Right atrium auricular region (tissue), 2 donors: ENCODE measurements at places on chromosomes 12 and 14. TPM values are rescaled to one million over a fixed set of nuclear protein-coding genes. Genes with fewer than 3 reads are reported as not detected.

The PLEKHG7 gene
- total RNA-seq = not detected

The CCDC196 gene
- not detected for total RNA-seq

The RDH5 gene
- 22.4 TPM for total RNA-seq

The DPY19L2 gene
- 27.7 TPM for total RNA-seq

The TOX4 gene
- total RNA-seq = 40.2 TPM

- peak overlapping the region; percentile 21 for H3K4me3 ChIP-seq
- no peaks in the 10 kb centered on the region for H3K27me3 ChIP-seq
- no peaks in the 10 kb centered on the region for H3K36me3 ChIP-seq
- DNase-seq = no peak
- H3K27ac ChIP-seq = peak overlapping the region; percentile 77
Observed at GRCh38 chr12:93060666-93061472, 131.8 kb upstream of the EEA1 start.

- no peak overlapping the region for H3K27ac ChIP-seq
- no peaks in the 10 kb centered on the region for H3K36me3 ChIP-seq
- peaks cover 19% of the 10 kb centered on the region for H3K27me3 ChIP-seq
- H3K4me1 ChIP-seq = no peaks in the 10 kb centered on the region
Observed at GRCh38 chr12:114733919-114734318, 49.9 kb upstream of the TBX3 start.

GRCh38 chr12:106291342-106291741 is 11.2 kb upstream of the TCP11L2 start:
- H3K27ac ChIP-seq = no peak overlapping the region
- no peak for DNase-seq
- no peaks in the 10 kb centered on the region for H3K36me3 ChIP-seq
- H3K4me1 ChIP-seq = no peaks in the 10 kb centered on the region

GRCh38 chr14:92310776-92311375 is 12.1 kb upstream of the SLC24A4 start:
- H3K4me3 ChIP-seq = no peak overlapping the region
- no peaks in the 10 kb centered on the region for H3K27me3 ChIP-seq
- no peaks in the 10 kb centered on the region for H3K36me3 ChIP-seq

- H3K27ac ChIP-seq = no peak overlapping the region
- no peaks in the 10 kb centered on the region for H3K36me3 ChIP-seq
- no peak for DNase-seq
- H3K4me3 ChIP-seq = no peak overlapping the region
- no peaks in the 10 kb centered on the region for H3K27me3 ChIP-seq
- H3K4me1 ChIP-seq = no peaks in the 10 kb centered on the region
Observed at GRCh38 chr12:252636-253035, 10.0 kb downstream of the SLC6A13 start.

GRCh38 chr14:54356172-54356571 is 40.6 kb upstream of the CDKN3 start:
- no peaks in the 10 kb centered on the region for H3K4me1 ChIP-seq
- no peaks in the 10 kb centered on the region for H3K36me3 ChIP-seq
- no peak for DNase-seq
- no peak overlapping the region for H3K4me3 ChIP-seq
- no peak overlapping the region for H3K27ac ChIP-seq

- DNase-seq = no peak
- H3K27me3 ChIP-seq = no peaks in the 10 kb centered on the region
- peak overlapping the region; percentile 42 for H3K27ac ChIP-seq
Observed at GRCh38 chr14:20477211-20477876, 8.1 kb downstream of the PNP start.

DNA sequence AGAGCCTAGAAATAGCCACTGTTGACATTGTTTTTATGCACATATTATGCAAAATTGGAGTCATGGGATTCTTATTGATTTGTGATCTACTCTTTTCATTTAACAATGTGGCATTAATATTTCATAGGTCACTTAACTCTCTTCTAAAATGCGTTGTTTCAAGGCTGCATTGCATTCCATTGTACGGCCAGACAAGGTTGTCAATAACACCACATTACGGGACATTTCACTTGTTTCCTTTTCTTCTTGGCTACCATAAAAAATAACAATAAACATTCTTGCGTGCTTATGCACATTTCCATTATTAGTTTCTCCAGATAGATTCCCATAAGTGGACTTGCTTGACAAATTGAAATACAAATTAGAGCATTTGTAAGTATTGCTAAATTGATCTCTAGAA is 120.8 kb upstream of the TMCC3 start:
- no peak for DNase-seq
- H3K27ac ChIP-seq = no peak overlapping the region
- no peaks in the 10 kb centered on the region for H3K36me3 ChIP-seq
- H3K27me3 ChIP-seq = no peaks in the 10 kb centered on the region

DNA sequence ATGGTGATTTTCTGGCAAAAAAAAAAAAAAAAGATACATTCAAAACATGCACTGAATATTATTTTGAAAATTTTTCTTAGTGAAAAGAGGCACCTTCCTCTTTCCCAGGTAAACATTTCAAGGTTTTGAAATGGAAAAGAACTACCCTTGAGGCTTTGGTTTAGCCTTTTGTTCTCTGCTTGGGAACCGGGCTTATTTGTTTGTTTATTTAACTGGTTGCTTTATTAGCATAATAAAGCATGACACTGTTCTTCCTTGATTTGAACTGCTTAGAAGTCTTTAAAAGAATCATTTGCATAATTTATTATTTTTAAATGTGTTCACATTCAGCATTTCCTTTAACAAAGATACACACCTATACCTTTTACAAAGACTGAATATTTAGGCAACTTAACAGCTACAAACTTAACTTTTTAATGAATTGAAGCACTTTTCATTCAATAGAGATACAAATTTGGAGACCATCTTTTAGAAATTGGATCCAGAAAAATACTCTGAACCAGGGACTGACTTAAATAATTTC is 174.5 kb downstream of the FBXL14 start:
- H3K27me3 ChIP-seq = no peaks in the 10 kb centered on the region
- H3K36me3 ChIP-seq = no peaks in the 10 kb centered on the region
- H3K4me3 ChIP-seq = no peak overlapping the region
- DNase-seq = no peak

DNA sequence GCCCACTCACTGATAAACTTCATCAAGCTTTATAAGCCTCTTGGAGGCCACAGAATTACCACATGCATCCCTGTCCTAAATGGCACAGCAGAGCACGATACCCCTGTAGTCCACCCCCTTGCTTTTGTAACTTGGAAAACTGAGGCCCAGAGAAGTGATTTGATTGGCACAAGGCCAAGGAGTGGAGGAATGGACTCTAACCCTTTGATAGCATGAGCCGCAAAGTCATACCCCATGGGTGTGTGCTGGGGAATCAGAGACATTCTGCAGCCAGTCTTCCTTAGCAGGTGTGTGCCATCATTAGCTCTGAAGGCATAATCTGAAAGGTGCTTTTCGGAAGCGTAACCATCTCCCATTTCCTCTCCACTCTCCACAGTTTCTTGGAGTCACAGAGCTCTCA is 28.5 kb upstream of the PWP1 start:
- no peaks in the 10 kb centered on the region for H3K27me3 ChIP-seq
- no peak overlapping the region for H3K27ac ChIP-seq
- H3K36me3 ChIP-seq = no peaks in the 10 kb centered on the region

DNA sequence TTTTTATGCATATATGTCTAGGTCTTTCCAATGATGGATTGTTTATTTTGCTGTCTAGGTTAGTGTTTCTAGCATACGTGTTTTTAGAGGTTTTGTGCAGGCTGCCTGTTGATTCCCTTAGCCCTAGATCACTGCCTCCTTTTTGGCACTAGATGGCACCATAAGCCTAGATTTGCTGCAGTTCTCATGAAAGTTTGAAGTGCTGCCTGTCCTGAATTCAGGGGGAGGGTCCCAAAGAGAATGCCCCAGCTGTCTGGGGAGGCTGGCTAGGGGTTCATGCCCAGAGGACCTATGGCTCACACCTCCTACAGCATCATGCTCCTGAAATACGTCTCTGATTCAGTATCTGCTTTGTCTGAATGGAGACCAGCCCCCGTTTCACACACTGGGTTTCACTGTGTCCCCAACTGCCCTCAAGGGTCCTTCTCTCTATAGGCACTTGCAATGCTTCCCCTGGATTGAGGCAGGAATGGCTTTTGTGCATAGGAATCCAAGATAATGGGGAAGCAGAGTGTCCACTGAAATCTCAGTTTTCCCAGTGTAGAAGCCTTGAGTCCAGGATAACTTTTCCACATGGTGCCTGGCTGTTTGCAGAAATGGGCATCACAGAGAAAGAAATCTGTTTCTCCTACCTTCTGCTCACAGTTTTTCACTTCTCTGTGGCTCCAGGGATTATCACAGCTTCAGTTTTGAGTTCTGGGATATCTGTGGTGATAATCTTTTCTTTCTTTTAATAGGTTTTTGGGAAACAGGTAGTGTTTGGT is 14.2 kb upstream of the TXNRD1 start:
- no peak overlapping the region for H3K4me3 ChIP-seq
- H3K27ac ChIP-seq = no peak overlapping the region
- H3K4me1 ChIP-seq = no peaks in the 10 kb centered on the region

DNA sequence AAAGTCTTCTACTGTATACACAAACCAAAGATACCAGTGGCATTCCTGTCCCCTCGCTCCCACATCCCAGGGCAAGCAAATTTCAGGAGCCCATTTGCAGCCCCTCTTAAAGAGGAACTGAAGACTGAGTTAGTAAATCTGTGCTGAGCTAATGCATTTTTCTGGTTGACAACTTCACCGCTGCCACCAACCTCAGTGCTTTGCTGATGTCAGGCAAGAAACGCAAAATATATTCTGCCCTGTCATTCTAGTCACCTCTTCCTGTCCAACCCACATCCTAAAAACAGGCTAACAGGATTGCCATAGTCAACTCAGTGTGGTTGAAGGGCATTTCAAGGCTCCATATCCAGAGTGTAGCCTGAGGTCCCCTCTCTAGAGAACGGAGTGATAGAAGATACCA is 59.4 kb upstream of the FICD start:
- no peak for DNase-seq
- no peaks in the 10 kb centered on the region for H3K4me1 ChIP-seq
- no peaks in the 10 kb centered on the region for H3K36me3 ChIP-seq
- no peaks in the 10 kb centered on the region for H3K27me3 ChIP-seq
- H3K4me3 ChIP-seq = no peak overlapping the region
- H3K27ac ChIP-seq = no peak overlapping the region
